DND-41 (cell line): ENCODE measurements at places on chromosomes 13 and 19.

GRCh38 chr13:26786651-26787295 is 26.2 kb upstream of the GPR12 start:
- no peak for DNase-seq

DNA sequence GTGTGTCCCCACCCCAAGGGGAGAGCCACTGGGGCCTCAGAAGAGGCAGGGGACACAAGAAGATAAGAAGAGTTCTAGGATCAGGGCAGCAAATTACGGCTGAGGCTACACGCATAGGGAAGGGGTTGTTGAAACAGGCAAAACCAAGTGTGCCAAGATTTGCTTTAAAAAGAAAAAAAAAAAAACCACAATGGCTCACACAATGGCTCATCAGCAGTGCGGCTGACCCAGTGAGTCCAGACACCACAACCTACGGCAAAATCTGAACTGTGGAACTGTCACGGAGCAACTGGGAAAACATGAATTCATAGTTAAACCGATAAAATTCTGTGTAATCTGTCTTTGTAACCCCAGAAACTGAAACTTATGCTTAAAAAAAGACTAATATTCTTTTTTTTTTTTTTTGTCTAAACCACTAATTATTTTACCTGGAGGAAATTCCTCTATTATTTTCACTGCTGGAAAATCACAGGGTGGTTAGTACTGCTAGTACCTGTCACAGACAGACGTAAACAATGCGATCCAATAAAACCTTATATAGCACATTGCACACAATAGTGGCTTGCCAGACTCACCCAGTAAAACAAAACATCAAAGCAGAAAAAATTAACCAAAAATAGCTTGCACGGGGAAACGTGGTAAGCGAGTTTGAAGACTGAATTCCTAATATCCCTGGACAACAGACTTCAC is 325.4 kb upstream of the TSHZ3 start:
- no peak for DNase-seq

DNA sequence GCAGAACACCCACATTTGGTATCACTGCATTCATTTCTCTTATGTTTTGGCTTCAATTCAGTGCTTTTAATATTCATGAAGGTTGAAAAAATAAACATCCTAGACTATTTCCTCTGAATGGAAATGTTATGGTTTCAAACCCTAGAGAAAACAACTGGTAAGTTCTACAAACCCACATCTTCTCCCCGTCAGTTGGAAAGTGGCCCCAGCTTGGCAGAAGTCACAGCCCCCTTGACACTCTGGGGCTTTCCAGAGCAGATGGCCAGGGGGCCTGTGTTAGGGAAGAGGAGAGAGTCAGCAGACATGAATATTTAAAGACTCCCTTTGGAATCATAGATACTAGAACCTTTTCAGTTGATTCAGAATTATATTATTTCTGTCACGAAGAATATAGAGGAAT is 123.9 kb downstream of the SHISA2 start:
- DNase-seq, result no peak

GRCh38 chr19:42568006-42568405 is 26.7 kb downstream of the CEACAM8 start:
- no peak for DNase-seq

DNA sequence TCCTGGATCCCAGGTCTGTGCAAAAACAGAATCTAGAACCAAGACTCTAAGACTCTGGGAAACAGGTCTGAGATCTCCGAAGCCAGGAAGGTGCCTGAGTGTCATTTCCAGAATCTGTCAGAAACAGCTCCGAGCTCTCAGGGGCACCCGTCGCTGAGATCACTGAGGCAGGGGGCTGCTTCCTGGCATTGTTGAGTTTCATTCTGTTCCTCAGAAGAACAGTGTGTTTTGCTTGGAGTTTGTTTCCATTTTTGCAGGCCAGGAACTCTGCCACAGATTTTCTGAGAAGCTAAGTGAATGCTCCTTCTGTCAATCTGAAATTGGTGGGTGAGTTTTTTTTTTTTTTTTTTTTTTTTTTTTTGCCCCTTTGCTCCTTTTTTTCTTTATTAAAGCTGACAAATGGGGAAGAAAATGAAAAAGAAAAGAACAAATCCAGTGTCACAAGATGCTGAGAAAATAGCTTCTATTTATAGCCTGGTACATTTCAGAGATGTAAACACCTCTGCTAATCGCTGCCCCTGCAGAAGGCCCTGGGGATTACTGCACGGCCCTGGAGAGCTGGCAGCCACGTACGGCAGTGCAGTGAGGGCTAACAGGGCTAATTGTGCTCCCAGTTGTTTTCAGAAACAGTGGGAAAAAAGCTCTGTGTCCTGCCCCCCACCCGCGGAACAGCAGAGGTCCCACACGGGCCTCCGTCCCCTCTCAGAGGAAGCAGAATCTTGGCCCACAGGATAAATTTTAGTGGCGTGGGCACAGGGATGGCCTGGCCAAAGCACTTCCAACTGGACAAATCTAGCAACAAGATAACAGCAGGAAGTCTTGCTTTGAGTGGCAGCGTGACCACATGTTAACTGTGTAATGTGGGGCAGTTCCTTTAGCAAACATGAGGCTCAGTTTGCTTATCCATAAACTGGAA is 237.6 kb upstream of the IRS2 start:
- DNase-seq, result no peak

- DNase-seq, result no peak
Observed at GRCh38 chr19:51091895-51092873, 9.5 kb upstream of the KLK14 start.

DNA sequence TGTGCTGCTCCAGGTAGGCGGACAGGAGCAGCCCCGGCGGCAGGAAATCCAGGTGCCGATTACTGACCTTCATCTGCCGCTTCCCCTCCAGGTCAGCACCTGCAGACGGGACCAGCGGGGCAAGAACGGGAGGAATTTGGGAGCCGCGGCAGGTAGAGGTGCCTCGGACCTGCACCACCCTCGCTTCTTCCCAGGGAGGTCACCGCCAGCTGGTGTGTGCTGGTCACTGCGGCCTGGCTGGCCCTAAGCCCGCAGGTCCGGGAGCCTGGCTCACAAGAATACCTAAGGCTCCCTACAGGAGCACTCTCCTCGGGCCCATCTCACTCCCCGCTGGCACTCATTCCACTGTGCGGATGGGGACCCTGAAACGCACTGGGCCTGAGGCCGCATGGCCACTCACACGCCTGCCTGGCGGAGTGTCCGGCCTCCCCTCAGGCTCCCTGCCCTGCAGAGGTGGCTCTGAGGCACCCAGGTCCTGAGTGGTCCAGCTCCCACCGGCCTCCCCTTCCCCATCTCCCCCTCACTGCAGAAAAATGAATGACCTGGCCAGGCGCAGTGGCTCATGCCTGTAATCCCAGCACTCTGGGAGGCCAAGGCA is 4.3 kb downstream of the RNU6-9 start:
- DNase-seq, result no peak

DNA sequence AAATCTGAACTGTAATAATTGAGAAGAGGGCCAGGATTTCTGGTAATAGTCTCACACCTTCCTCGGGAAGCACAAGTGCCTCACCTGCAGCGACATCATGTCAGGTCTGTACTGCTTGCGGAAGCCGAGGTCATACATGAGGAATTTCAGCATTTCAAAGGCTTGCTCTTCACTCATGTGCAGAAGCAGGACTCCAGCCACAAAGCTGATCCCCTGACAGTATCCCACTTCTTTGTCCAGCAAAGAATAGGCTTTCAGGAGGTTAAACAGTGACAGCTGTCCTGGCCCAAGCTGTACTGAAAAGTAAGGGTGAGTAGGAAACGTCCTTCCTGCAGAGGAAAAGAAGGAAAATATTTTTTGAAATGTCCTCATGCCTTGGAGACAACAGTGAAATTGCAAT is 182.7 kb downstream of the TBC1D4 start:
- DNase-seq, result no peak

GRCh38 chr19:48629297-48629598 is 7.9 kb downstream of the DBP start:
- peak; percentile 8 for DNase-seq

DNA sequence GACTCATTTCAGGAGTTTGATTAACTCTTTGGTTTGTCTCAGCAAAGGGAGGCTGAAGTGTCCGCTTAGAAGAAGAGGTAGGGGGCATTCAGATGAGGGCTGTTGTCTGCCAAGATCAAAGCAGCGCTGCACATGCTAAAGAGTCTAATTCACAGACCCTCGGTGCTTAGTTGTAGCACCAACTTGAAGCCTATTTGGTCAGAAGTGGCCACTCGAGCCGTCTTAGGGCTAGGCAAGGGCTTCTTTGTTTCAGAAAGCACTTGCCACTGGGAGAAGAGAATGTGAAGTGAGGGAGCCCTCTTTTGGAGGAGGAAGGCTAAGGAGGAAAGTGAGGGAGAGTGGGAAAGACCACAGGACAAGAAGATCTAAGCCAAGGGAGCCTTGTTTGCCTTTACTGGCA is 313.4 kb upstream of the TMTC4 start:
- no peak for DNase-seq

DNA sequence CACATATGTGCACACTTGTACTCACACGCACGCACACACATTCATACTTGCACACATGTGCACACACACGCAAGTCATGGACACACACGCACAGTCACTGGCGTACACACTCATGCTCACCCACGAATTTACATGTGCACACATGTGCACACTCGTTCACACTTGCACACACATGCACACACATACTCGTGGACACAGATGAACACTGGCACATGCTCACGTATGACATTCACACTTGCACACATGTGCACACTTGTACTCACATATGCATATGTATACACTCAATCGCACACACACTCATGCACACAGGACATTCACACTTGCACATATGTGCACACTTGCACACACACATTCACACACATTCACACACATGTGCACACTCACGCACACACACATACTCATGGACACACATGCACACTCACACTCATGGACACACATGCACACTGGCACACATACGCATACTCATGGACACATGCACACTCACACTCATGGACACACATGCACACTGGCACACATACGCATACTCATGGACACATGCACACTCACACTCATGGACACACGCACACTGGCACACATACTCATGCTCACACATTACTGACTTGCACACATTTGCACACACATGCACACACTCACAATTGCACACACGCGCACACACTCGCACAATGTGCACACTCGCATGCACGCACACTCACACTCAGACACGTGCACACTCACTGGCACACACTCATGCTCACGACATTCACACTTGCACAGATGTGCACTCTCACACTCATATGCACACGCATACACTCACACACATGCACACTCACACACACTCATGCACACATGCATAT is 9.5 kb downstream of the SBK2 start:
- no peak for DNase-seq

DNA sequence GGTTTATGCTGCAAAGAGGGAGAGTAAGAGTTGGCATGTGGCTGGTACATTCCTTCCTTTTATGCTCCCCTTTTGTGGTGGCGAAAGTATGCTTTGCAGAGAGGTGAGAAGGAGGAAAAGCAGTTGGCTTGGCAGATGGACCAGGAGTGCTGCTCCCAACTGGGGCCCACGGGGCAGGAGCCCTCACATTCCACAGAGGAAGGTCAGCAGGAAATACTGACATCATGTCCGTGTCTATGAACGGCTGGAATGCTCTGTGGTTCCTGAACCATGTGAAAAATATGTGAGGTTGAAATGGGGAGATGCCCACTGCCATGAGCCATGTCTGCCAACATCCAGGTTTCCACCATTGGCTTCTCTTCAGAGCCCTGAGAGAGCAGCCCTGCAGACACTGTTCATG is 33.3 kb upstream of the GAS6 start:
- DNase-seq, result no peak

- DNase-seq, result no peak
Observed at GRCh38 chr13:76894401-76895110, 8.4 kb upstream of the KCTD12 start.

GRCh38 chr19:48378194-48378570 is 13.2 kb downstream of the KDELR1 start:
- DNase-seq, result no peak

DNA sequence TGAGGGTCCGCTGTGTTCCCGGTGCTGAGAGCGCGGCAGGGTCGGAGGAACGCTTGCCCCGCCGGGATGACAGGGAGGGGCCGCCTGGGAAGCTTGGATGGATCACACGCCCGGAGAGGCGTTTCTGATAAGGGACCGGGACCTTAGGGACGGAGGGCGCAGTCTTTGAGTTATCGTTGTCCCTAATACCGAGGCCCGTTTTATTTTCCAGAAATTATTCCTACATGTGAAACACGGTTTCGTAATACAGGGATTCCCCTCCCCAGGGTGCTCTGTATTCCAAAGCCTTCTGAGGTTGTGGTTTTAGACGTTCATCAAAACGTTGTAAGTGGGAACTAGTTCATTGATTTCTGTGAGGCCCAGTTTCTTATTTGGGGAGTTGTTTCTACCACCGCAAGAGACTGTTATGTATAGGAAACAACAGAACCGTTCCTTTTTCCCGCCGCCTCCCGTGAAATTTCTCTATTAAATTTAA is 752 bp downstream of the PDCD5 start:
- no peak for DNase-seq

GRCh38 chr19:30897553-30897952 is 451.7 kb downstream of the TSHZ3 start:
- no peak for DNase-seq
